ENCODE measurements at places on chromosomes 7 and 10.

DNA sequence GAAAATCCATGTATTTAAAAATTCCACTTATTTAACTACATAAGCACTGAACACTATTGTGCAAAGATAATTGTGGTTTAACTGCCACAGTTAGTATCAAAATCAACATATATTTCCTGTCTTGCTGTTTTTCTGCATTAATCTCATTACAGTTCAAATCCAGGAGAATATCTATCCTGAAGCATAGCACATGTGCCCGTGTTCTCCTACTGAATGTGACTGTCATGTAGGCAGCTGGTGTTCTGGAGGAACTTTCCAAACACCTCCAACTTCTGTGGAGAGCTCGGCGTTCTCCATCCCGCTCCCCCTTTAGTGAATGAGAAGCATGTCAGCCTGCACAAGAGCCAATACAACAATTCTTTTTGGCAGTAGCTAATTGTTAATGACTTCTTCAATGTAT is 76.4 kb upstream of the IKZF1 start:
- DNase-seq, result no peak

DNA sequence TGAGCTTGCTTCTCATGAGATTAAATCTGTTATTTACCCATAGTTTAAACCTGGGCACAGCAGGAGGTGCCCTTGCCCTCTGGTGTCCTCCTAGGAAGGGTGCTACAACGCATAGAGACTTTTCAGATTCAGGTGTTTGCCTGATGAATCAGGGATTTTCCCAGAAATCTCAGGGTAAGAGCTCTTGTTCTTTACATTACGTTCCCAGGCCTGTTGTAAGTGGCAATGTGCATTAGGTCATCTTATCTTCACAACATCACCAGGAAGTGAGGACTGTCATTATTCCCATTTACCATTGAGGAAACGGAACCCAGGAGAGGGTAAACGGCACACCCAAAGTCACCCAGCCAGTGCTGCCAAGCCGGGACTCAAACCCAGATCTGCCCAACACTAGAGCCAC is 73.0 kb downstream of the NHLRC2 start:
- DNase-seq, result no peak

- no peak for DNase-seq
These were observed 56.3 kb downstream of the PRPF18 start for GRCh38 chr10:13643016-13643415.

DNA sequence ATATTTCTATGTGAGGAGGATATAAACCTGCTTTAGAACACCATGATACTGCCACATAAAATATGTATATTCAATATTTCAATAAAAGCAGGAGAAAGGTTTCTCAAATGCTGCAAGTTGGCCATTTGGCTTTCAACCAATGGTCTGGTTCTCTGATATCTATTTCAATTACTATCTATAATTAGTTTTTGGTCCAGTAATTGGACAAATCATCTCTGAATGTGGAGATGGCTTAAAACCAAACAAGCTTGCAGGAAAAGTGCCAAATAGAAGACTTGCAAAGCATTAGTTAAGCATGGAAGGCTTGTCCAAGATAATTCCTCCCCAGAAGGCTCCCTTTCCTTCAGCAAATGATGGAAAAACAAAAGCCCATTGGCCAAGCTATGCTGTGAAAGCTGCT is 140.1 kb downstream of the CPEB3 start:
- DNase-seq, result no peak

DNA sequence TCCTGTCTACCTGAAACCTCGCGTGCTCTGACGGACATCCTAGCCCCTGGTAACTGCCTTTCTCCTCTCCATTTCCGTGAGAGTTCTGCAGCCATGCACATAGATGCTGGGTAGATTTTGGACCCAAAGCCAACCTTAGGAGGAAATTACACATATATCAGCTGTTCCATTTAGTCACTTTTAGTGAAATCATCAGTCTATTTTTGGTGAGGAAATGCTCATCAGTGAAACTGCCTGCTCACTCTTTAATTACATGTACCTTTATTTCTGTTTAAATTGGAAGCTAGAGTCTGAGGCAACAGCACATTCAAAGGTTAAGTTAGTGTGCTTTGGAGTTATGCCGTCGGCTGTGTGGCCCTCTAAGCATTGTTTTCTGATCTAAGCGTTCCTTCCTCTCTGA is 231.3 kb downstream of the WDR37 start:
- DNase-seq, result no peak

GRCh38 chr7:37986908-37987330 is 66.5 kb downstream of the EPDR1 start:
- no peak for DNase-seq

DNA sequence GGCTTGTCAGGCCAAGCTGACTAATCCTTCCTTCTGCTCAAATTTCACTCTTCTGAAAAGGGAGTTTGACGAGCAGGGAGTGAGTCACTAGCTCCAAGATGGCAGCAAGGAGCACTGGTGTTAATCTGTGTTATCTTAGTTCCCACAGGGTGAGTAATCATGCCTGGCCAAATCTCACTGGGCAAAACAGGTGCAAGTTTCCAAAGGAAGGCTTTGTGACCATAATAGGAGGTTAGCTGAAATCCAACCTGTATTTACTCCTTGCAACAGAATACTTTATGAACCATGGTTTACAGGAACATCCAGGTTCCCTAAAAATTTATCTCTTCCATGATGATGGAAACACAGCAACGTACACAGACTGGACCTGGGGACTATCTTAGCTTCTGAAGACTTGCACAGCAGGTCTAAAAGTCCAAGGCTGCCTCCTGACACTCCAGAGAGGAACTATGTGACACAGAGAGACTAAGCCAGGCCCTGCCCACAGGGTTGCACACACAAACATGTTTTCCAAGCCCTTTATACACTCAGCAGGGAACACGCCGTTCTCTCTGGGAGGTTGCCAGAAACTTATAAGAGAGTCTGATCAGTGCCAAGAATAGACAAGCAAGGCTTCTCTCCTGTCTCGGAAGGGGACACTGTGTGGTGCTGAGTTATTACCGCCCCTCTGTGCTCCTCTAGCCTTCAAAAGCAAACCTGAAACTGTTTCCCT is 46.3 kb downstream of the PDK4 start:
- DNase-seq, result no peak

GRCh38 chr7:157543791-157544190 is 207.0 kb downstream of the DNAJB6 start:
- DNase-seq, result no peak

- DNase-seq, result no peak
These were observed 33.2 kb downstream of the FRMPD2 start for GRCh38 chr10:48241332-48241731.

- DNase-seq, result no peak
These were observed 75.8 kb downstream of the LSMEM1 start for GRCh38 chr7:112556633-112557032.

GRCh38 chr10:103849880-103850571 is 5.3 kb downstream of the SH3PXD2A start:
- DNase-seq, result no peak

DNA sequence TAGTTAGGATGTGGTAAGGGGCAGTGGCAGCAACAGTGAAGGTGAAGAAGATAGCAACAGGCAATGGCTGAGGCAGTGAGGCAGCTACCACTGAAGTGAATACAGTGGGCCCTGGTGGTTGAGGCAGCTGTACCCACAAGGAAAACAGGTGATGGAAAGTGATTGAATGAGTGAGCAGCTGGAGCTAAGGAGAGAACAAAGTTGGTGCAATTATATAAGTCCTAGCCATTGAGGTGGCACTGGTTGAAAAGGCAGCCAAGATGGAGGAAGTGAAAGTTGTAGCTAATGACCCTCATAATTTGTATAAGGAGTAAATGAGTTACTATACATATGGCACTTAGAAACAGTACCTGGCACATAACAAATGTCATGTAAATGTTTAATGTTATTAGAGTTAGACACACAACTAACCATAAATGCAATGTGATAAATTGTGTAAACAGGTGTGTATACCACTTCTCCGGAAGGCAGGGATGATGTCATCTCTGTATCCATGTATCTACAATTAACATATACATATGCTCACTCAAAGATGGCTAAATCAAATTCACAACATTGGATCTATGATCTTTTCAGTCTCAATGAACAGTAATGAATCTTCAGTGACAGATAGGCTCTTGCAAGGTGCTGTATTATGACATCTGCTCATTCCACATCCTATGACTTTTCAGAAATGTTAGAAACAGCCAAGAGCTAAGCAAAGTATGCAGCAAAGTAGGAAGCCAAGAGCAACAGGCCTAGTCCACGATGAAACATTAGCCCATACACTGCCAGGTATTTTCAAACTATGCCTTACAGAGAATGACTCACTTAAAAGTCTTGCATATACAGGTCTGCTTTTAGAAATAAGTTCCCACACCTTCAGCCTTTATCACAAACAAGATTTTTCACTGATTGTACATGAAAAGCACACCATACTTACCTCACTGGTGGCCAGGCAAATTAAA is 10.7 kb downstream of the XPNPEP1 start:
- no peak for DNase-seq

- no peak for DNase-seq
These were observed 42.4 kb upstream of the PHYHIPL start for GRCh38 chr10:59133841-59134593.

DNA sequence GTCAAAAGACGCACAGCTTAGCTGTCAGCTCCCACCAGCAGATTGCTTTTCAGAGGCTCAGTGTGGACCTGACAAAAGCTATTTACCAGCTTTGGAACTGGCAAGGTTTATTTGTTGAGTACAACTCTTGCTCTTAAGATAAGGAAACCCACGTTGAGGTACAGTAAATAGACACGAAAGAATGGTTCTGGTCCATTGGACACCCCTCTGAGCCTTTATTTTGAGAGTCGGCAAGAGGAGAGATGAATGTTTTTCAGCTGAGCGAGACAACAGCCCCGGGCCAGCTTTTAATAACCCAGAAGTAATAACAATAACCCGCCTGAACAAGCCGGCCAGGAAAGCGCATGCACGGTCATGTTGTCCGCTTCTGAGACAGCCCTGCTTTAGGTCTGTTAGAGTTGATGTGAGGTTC is 49.0 kb downstream of the WNT2 start:
- DNase-seq, result peak; percentile 30

- no peak for DNase-seq
These were observed 581 bp downstream of the FAM3C start for GRCh38 chr7:121395494-121395960.

DNA sequence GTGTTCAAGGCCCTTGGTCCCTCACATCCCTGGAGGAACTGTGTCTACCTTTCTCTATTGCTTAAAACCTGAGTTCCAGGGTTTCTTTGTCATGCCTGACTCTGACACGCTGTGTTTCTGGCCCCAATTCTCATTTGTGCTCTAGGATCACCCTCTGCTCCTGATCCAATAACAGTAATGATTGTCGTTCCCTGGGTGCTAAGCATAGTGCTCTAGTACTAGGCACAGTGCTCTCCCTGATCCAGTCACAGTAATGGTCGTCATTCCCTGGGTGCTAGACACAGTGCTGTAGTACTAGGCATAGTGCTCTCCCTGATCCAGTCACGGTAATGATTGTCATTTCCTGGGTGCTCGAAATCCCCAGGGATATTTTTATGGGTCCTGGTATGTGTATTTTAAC is 46.6 kb upstream of the UCN3 start:
- no peak for DNase-seq

DNA sequence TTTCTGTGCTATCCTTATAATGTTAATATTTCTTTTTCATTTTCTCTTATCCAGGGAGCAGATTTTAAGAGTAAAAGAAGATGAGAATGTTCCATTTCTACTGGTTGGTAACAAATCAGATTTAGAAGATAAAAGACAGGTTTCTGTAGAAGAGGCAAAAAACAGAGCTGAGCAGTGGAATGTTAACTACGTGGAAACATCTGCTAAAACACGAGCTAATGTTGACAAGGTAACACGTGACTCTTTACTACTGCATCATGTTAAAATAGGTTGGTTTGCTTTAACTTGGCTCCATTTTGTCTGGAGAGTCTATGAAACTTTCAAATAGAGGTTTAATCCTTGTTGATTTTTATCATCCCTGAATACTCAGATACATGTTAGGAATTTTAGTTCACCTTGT is 73.3 kb downstream of the RALA start:
- DNase-seq, result no peak

GRCh38 chr7:17207220-17207619 is 91.2 kb upstream of the AHR start:
- DNase-seq, result no peak

GRCh38 chr10:101073631-101074030 is 11.8 kb downstream of the KAZALD1 start:
- DNase-seq, result no peak

GRCh38 chr10:23610626-23611307 is 171.9 kb downstream of the OTUD1 start:
- no peak for DNase-seq

- no peak for DNase-seq
These were observed 251.2 kb upstream of the FZD1 start for GRCh38 chr7:91013078-91013477.

DNA sequence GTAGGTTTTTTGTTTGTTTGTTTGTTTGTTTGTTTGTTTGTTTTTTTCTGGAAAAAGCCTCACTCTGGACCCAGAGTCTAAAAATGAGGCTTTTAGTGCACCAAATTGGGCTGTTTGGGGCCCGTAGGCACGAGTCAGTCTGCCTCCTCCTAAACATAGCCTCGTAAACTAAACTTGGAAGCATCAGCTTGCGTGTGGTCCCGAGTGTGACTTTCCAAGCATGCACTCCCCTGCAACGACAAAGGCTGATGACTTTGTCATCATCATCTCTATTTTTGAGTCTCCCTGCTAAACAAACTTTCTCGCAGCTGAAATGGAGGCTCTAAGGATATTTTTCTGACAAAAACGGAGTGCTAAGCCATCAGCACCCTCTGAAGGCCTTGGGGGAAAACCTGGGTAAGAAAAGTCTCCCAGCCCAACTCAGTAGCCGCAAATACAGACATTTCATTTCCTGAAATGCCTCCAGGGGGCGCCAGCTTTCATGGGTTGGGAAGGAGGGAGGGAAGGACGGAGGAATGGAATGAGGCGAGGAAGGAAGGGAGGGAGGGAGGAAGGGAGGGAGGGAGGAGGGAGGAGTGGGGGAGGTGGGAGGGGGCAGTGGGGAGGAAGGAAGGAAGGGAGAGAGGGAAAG is 245.9 kb downstream of the KCNMA1 start:
- DNase-seq, result no peak

DNA sequence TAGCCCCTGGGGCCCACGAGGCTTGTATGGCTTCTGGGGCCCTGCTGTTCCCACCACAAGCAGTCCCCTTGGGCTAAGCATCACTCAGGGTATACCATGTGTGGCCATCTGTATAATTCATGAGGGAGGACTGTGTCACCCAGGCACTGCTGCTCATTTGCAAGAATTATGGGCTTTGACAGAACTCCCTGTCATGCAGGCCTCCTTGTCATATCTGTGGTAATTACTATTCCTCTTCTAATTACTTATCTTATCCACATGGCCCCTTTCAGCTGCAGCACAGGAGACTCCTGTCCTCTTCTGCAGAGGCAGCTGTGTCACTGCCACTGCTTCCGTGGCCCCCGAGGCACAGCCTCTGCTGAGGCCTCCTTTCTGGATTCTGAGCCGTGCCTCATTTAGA is 46.3 kb downstream of the LRMDA start:
- DNase-seq, result no peak

GRCh38 chr7:101816595-101817470 is 593 bp upstream of the CUX1 start:
- DNase-seq, result no peak

DNA sequence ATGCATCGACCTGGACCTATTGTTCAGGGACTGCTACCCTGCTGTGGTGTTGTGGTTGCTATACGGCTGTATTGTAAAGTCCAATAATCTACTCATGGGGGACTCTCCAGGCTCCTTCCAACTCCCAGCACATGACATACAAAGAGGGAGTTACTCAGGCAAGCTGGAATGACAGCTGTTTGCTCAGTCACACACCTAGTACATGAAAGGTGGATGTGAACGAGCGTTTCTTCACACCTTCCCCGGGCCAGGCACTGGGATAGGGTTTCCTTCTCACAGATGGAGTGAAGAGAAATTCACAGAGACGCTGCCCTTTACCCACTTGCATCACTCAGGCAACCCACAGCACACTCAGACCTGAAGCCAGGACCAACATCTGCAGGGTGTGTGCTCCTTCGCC is 215.7 kb downstream of the TNS3 start:
- no peak for DNase-seq
